ENCODE measurements at places on chromosomes 5 and 9.

DNA sequence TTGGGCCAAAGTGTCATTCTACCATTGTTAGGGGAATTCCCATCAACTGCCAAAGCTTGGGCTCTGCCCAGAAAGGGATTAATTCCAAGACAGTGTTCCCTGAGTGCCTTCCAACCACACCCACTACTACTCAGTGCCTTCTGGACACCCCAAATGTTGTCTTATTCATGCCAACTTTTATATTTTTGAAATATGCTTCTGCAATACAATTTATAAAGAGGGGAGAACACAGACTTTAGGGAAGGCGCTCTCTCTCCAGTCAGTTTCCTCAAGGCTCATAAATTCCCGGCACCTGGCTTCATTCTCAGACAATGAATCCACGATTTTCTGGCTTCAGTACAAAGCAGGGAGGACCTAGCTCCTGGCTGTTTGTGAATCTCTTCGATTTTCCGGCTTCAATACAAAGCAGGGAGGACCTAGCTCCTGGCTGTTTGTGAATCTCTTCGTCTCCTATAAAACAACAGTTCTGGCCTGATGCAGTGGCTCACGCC lies 120.1 kb upstream of the MYO10 start:
- no peak for DNase-seq

DNA sequence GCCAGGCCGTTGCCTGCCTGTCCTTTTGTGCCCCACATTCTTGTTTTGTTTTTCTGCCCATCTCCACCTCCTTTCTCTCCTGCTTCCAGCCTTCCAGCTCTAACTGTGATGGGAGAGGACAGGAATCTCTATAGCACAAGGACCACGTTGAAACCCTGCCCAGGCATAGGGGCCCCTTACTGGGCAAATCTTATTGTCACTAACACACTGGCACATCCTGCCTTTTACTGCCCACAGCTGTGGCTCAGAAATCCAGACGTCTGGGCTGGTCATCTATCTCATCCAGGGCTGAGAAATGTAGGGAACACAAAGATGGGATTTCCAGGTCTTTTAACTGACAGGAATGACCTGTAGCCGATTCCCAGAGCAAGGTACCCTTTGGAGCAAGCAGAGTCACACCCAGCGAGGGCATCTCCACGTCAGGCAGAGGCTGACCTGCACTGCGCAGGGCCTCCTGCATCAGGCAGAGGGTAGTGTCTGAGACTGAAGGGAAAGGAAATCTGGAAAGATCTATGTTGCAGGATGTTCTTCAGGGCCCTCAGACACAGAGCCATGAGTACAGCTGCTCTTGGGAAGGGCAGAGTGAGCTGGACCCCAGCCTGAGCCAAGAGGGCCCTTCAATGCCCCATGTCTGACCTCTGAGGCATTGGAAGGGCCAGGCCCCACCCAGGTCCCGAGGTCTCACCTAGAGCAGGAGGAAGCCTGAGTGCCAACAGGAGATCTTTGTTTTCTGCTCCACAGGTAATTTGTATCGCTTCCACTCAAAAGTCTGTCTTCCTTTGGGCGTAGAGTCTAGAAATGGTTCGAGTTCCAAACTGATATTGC lies 278.8 kb downstream of the FSTL4 start:
- DNase-seq, result no peak

- no peak for DNase-seq
Observed at GRCh38 chr5:154470137-154470536, 7.9 kb downstream of the HAND1 start.

DNA sequence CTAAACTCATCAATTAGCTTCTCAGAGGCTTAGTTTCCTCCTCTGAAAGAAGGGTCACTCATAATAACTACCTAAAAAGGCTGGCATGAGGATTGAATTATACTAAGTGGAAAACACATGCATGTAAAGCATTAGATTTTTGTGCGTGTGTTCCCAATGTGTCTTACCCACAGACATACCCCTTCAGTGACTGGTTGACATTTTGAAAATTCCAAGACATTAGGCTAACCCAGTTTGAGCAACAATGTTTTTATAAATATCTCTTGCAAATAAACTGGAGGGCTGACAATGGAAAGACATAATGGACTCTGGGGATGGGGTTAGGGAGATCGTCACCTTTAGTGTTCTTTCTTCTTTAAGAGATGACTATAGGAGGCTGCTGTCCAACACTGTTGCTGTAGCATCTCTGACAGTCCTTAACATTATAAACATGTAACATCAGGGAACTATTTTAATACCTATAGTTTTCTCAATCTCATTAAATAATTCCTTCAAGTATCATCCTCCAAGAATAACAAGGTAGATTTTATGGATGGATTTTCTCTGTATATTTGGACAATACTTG lies 24.3 kb downstream of the HMHB1 start:
- no peak for DNase-seq

DNA sequence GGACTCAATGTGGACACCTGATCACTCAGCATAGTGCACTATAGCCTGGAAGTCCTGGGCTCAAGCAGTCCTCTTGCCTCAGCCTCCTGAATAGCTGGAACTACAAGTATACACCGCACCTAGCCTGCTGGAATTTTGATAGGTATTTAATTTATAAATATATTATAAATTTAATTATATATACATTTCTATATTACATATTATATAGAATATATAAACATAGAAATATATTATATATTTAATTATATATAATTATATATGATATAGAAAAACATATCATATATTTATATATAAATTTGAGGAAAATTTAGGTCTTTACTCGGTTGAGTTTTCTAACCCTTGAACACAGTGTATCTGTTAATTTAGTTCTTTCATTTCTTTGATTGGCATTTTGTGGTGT lies 15.2 kb upstream of the PSIP1 start:
- no peak for DNase-seq

DNA sequence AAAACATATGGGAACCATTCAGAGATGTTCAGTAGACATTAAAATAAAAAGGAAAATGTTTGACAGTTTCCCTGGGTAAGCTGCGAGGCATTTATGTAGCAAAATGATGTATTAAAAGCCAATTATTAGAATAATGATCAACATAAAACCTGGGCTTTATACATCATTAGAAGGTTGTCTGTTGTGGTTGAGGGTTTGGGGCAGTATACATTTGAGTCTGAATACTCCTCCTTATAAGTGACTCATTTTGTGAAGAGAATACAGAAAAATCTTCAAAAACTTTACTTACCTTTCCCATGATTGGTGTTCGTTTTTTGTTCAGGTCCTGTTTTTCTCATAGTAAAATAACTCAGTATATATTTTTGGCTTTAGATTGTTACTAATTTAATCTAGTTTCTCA lies 119.5 kb downstream of the ZCCHC7 start:
- no peak for DNase-seq

DNA sequence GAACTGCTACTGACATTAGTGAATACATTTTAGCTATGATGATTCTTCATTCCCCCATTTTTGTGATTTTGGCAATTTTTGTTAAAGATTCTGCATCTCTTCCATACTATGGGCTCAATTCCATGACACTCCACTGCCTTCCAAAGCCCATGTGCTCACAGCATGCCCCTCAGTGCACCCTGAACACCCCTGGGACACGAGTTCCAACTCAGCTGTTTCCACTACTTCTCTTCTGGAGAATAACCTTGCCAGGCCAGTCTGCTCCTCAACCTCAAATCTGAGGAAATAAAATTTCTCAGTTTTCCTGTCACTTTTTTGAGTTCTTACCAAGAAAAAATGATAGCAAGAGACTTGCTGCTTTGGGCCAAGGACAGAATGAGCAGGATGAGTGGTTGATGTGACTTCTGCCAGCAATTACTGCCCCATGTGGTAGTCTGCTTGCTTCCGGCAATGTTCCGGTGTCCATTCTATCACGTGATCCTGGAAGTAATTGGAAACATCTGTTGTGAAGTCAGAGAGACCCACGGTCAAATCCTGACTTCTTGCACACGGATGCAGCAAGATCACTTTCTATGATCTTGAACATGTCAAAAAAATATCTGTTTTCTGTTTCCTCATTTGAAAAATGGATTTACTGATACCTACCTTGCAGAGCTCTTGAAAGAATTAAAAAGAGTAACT lies 58.3 kb downstream of the EGFLAM start:
- no peak for DNase-seq

DNA sequence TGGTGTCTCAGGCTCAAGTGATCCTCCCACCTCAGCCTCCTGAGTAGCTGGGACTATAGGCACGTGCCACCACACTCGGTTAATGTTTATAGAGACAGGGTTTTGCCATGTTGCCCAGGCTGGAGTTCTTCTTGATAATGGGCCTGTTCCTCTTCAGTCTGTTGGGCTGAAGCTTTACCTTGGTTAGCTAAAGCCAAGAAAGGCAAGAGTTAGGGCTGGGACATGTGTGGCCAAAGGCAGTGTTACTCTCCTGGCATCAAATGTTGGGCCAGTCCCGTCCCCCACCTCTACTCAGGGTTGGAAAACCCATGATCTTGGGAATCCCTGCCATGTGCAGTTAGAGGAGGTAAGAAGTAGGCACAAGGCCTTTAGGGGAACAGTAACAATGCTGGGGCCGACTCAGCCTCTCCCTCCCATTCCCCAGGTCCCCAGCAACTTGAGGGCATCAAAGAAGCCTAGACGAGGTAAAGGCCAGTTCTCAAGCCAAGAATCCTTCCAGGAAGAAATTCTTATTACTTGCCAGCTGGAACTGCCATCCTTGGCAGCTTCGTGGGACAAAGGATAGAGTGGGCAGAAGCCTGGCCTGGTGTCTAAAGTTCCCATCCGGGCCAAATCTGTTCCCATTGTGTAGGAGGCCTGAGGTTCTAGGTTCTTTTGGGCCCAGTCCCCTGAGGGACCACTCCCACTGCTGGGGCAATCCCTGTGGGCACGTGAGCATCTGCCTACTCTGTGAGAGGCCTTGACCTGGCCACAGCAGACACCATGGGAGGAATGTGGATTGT lies 4.5 kb downstream of the EGR1 start:
- DNase-seq, result no peak
